OCI-M1 (cell line): ENCODE measurements at places on chromosomes 13 and 19.

GRCh38 chr19:6279931-6280591, at the start of gene MLLT1:
Gene MLLT1, minus strand, starts transcription at chr19:6279975. Its CDS starts 191 bp downstream, at chr19:6279784.
- DNase-seq: peak; percentile 94

- peak; percentile 96 for DNase-seq
Observed at GRCh38 chr19:35644987-35645679, 3.0 kb upstream of the COX6B1 start.

DNA sequence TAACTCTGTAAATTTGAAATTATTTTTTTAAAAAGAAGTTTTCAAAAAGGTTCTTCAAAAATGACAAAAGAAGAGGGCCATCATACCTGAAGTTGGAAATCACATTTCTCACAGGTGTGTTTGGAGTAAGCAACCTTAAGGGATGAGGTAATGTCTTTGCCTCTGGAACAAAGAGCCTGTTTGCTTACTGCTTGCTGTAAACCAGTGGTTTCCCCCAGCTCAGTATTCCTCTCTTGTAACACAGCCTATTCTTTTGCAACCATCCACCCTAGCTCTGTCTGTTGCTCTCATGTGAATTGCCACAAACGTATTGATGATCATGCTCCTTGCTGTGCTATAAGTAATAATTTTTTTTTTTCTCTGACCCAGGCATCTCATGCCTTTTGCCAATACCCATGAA, 38.1 kb downstream of the UCHL3 start:
- no peak for DNase-seq

DNA sequence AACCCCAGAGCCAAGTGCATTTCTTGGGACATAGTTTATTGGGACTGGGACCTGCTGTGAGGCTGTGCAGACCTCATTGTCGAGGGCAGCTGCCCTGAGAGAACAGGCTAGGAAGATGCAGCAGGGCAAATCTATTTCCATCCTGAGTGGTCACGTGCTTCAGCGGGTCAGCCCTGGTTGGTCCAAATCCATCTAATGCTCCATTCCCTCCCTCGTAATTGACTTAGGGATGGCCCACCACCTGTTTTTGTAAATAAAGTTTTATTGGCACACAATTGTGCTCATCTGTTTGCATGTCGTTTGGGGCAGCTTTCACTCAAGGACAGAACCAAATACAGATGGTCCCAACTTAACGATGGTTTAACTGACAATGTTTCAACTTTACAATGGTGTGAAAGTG, 75.5 kb upstream of the ADGRE5 start:
- no peak for DNase-seq

GRCh38 chr19:38653028-38653571, 5.7 kb downstream of the ACTN4 start:
- no peak for DNase-seq

DNA sequence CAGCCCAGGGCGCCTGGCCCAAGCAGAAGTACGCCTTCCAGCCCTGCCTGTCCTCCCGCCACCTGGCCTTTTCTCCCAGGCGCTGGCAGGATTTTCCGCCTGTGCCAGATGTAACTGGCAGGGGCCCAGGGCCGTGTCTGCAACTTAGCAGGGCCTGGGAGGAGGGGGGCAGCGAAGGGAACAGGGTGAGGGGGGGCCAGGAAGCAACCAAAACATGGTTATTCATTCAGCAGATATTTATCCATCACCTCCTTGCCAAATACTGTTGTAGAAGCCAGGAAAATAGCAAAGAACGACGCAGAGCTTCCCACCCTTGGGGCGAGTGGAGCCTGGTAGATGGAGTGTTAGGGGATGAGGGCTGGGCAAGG, 5.6 kb downstream of the TLE6 start:
- DNase-seq: no peak

DNA sequence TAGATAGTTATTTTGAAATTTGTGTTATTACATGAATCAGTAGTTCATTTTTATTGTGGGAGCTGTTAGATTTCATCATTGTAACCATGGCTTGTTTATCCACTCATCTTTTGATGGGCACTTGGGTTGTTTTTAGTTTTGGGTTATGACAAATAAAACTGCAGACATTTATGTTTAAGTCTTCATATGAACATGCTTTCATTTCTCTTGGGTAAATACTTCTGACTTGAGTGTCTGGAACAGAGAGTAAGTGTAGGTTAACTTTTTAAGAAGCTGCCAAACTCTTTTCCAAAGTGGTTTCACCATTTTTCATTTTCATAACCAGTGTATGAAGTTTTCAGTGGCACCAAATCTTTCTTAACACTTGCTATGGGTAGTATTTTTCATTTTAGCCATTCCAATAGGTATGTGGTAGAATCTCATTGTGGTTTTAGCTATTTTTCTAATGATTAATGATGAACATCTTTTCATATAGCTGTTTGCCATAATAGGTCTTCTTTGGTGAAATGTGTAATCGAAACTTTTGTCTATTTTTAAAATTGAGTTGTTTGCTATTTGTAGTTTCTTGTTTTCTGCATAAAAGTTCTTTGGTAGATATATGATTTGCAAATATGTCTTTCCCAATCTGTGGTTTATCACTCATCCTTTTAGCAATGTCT, 17.9 kb downstream of the SLAIN1 start:
- DNase-seq: no peak

DNA sequence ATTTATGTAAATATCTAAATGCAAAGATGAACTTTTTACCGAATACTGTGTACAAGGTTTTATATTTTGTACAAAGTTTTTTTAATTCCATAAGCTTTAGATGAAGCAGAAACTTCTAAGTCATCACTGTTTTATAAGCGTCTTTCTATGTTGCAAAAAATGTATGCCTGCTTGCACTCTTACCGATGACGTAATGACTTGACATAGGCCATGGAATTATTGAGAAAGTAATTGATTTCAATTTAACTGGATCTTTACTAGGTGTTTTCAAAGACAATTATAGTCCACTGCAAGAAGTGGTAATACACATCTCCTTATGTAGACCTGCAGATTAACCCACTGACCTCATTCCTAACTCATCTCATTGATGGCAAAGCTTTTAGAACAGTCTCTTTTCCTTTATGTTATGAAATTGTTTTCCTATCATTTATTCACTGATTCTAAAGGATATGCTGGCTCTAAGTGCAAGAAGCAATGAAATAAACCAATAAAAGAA, 10.4 kb downstream of the DACH1 start:
- no peak for DNase-seq

DNA sequence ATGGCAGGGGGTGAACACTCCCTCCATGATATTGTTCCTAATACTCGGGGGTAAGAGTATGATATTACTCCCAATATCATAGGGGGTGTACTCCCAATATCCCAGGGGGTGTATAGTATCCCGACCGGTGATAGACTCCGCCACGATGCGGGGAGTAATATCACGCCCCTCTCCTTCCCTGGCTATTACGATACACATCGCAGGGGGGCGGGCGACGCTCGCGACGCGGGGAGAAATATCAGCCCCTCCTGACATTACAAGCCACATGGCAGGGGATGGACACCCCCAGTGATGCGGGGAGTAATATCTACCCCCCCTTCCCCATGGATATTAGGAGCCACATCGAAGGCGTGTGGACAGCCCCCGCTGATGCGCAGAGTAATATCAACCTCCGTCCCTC, 3.2 kb upstream of the RGCC start:
- no peak for DNase-seq

DNA sequence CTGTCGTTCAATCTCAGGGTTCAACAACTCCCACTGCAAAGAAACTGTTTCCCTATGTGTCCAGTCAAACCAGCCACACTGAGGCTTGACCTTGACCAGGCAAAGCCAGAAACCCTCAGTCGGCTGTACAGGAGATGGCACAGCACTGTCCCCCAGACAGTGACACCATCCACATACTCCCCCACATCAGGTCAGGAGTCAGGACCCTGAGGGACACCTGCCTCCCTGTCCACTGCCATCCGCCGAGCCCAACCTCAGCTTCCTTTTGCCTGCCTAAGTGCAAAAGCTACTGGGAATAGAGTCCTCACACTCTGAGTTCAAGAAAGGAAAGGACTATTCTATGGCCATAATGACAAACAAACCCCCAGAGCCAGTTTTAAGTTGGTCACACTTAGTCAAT, 66.8 kb downstream of the ATP7B start:
- DNase-seq: no peak

DNA sequence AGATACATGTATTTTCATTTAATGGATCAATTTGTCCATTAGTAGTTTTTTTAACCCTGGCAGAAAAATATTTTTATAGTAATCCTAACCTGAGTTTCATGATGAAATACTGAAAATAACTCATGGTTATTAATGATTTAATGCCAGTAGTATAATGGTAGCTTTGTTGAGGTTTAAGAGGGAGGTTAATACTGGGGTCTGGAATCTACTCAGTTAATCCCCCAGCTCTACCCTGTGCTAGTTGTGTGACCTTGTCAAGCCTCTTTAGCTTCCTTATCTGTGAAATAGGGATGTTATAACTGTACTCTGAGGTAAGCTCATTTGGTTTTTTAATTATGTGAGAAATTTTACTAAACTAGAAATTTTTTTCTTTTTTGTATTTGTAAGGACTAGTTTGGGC, 122.5 kb downstream of the TDRD3 start:
- no peak for DNase-seq

- DNase-seq: no peak
Observed at GRCh38 chr19:1370579-1371361, 12.9 kb upstream of the NDUFS7 start.

DNA sequence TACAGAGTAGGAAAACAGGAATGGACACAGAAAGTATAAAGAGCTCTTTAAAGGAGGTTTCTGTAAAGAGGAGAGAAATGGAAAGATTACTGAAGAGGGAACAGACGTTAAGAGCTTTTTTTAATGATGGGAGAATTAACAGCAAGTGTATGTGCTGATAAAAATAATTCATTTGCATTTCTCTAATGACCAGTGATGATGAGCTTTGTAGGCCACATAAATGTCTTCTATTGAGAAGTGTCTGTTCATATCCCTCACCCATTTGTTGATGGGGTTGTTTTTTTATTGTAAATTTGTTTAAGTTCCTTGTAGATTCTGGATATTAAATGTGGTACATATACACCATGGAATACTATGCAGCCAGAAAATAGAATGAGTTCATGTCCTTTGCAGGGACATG, 40.0 kb downstream of the MYO16 start:
- DNase-seq: peak; percentile 55

DNA sequence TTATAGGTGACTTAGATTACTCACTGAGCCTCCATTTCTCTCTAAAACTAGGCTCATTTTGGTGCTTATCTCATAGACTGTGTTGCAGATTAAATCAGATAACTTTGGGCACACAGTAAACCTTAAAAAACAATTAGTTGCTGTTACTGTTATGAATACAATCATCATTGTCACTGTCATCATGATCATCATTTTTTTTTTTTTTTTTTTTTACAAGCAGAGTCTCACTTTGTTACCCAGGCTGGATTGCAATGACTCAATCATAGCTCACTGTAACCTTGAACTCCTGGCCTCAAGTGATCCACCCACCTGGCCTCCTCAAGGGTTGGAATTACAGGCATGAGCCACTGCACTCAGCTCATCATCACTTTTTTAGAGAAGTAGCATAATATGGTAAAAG, 60.0 kb downstream of the VWA8 start:
- DNase-seq: no peak

GRCh38 chr19:34365463-34366401, 736 bp downstream of the GPI start:
- peak; percentile 55 for DNase-seq
